GF-D8 (cell line): ENCODE measurements at places on chromosomes 11 and 22.

- DNase-seq = no peak
Observed at GRCh38 chr11:71330996-71331395, 78.6 kb upstream of the SHANK2 start.

GRCh38 chr11:45924036-45924915 lies 1.8 kb downstream of the LARGE2 start:
- no peak for DNase-seq

GRCh38 chr11:115653926-115654325 lies 149.7 kb upstream of the CADM1 start:
- no peak for DNase-seq

DNA sequence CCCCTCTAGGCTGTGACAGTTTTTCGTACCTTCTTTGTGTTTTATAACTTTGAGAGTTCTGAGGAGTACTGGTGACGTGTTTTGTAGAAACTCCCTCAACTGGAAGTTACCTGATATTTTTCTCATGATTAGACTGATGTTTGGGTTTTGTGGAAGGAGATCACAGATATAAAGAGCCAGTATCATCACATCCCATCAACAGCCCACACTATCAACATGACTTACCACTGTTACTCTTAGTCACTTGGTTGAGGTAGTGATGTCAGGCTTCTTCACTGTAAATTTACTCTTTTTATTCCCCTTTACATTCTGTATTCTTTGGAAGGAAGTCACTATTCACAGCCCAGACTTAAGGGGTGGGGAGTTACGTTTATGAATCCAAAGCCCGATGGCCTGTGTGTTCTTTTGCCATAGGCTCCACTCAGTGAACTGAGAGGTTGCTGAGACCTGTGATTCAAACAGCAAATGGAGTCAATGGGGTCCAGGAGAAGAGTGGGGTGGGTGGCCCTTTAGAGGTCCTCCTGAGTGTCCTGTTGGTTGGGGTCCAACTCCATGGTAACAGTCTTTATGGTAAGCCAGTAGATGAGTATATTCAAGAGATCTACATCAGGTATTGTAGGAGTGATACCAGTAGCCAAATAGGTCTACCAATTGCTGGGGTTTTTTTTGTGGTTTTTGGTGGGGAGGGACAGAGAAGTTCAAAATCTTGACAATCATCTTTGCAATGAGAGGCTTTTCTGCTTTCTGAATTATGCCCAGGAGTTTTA lies 15.2 kb upstream of the MS4A4E start:
- no peak for DNase-seq

DNA sequence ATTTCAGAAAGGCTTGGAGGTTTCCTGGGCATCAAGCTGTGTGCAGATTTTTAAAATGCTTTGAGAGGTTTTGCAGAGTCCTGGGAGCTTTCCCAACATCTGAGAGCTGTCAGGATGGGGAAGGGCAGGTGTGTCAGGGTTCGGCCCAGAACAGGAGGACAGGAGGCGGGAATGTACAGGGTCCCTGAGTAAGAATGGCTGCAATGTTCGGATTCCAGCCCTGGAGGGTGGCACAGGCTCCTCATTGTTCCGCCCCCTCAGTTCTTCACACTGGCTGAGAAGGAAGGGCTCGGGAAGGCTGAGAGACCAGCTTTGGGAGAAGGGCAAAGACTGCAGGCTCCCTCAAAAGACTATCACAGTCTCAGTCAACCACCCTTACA lies 5.1 kb upstream of the SEPTIN3 start:
- no peak for DNase-seq

GRCh38 chr22:26082866-26083265 lies 86.4 kb upstream of the SEZ6L start:
- no peak for DNase-seq

GRCh38 chr22:46769191-46769675 lies 6.8 kb downstream of the TBC1D22A start:
- no peak for DNase-seq

DNA sequence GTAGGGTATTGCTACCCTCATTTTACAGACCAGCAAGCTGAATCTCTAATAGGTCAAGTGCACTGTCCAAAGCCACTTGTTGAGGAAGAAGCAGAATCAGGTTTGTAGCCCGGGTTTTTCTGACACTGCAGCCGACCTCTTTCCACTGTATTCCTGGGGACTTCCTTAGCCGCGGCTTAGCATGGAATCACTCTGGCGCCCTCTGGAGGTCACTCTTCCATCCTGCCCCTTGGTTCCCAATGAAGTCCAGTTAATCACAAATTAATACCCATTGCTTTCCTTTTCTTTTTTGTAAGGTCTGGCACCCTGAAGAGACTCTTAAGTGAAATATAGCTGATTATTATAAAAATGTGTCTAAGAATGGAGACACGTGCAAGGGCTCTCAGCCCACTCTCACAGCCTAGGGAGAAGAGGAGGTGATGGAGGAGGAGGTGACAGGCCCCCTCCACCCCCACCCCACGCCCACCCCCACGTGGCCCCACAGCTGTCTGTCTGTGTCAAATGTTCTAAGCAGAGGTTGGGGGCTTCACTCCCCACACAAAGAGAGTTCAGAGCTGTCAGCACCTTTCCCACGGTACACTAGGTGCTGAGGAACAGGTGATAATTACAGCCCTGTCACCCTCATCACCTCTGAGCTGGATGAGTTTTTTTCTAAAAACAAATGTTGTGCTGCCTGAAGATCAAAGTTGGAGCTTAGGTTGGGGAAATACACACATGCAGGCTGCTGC lies 57.7 kb upstream of the DRD2 start:
- peak; percentile 47 for DNase-seq

DNA sequence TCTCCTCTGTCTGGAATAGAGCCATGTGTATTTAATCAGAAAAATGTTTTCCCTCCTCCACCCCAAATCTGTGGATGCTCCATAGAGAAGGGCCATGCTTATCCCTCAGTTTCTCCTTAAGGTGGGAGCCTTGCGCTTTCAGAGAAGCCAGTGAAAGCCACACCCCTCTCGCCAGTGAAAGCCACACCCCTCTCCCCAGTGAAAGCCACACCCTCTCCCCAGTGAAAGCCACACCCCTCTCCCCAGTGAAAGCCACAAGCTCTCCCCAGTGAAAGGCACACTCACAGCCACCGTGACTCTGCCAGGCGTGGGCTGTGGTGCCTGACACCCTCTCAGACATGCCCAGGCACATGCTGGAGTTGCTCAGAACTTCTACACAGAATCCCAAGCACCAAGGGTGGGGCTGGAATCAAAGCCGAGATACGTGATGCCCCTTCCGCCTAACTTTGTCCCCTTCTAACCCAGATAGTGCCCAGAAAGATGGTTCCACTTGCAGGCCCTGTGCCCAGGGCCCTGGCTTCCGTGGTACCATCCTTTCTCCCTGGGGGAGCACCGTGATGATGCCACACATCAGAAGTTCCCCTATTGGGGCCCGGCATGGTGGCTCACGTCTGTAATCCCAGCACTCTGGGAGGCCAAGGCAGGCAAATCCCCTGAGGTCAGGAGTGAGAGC lies 16.5 kb upstream of the PRR5 start:
- DNase-seq = no peak

GRCh38 chr11:47257517-47258316 lies at the start of gene NR1H3:
TSS of gene NR1H3 (plus strand) at chr11:47257996. CDS start at chr11:47259217, 1,221 bp downstream.
- DNase-seq = no peak

DNA sequence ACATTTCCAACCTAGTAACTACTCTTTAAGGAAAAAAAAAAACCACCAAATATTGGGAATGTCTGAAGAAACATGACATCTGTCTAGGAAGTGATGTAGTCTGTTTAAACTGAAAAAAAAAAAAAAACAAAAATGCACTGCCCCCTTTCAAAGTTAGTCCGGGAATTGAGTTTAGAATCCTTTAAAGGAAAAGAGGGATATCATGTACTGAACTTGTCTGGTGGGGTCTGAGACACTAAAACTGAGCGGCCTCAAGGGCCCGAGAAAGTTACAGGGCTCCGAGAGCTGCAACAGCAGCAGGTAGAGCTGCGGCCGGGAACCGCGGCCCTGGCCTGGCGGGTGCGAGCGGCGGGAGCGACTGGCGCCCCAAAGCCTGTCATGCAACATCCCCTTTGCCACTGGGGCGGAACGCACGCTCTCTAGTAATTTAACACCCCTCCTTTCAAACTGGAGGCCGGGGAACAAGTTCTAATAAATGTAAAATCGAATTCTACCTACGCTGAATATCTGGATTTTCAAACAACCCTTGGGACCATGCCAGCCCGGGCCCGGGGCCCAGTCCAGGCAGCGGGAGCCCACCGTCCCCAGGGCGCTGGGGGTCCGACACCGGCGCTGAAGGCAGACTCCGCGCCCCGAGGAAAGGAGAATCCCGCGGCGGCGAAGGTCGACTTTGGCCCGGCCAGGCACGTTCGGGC lies 736 bp downstream of the RDX start:
- DNase-seq = peak; percentile 86

DNA sequence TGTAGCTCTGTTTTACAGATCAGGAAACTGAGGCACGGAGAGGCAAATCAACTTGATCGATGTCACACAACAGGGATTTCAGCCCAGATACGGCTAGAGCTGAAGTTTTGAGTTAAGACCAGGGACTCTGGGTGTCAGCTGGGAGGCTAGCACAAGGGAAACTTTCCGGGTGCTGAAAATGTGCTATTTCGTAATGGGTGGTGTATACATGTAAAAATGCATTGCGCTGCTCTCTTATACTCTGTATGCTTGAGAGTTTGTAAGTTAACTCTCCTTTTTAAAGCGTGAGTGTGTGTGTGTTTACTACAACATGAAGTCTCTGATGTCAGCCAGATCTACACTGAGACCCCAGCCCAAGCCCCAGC lies 227.6 kb downstream of the MN1 start:
- DNase-seq = no peak

GRCh38 chr11:706439-706956 lies 467 bp downstream of the EPS8L2 start:
- no peak for DNase-seq

DNA sequence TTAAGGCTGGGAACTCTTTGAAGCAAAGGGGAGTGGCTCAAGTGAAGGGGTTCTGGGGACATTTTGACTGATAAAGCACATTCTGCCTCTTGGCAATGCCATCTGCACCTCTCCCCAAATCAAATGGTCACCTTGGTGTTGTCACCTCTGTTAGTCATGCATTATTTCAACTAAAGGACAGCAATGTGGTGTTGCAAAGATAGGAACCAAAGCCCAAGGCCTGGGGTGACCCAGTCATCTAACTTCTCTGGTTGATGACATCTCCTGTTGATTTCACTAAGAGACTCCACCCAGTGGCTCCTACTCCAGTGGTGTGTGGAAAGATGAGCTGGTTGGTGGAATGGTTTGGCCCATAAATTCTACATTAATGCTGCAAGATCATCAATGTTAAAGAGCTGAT lies 7.8 kb upstream of the MS4A1 start:
- DNase-seq = no peak

DNA sequence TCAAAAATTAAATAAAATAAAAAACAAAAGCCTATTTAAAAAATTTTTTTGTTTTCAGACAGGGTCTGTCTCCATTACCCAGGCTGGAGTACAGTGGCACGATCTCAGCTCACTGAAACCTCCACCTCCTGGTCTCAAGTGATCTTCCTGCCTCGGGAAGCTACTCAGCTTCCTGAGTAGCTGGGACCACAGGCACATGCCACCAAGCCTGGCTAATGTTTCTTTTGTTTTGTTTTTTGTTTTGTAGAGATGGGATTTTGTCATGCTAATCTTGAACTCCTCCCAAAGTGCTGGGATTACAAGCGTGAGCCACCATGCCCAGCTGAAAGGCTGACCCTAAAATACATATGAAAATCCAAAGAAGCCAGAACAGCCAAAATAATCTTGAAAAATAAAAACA lies 20.4 kb upstream of the L3MBTL2 start:
- DNase-seq = no peak

DNA sequence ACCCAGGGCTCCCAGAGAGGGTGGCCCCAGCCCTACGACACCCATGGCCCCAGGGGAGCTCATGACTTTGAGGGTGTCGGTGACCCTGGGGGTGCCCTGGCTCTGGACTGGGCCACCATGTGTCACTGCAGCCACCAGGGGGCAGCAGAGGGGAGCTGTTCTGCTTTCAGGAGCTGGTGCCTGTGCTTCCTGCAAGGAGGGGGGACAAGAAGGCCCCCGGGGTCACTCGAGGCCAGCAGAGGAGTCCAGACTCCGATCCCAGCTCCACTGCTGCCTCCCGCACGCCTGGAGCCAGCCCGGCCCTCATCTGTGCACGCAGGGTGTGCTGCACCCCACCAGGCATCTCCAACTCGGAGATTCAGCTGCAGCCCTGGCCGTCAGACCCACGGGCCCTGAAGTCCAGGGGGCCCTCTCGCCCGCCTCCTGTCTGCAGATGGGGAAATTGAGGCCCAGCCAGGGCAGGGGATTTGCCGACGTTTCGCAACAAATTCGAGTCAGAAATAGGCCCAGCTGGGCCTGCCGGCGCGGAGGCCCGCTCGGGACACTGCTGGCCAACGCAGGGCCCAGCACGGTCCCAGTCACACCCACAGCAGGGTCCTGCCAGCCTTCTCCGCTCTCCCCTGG lies 29.5 kb upstream of the WNT7B start:
- DNase-seq = peak; percentile 58

- no peak for DNase-seq
Observed at GRCh38 chr11:92556431-92556830, 331.8 kb downstream of the FAT3 start.

DNA sequence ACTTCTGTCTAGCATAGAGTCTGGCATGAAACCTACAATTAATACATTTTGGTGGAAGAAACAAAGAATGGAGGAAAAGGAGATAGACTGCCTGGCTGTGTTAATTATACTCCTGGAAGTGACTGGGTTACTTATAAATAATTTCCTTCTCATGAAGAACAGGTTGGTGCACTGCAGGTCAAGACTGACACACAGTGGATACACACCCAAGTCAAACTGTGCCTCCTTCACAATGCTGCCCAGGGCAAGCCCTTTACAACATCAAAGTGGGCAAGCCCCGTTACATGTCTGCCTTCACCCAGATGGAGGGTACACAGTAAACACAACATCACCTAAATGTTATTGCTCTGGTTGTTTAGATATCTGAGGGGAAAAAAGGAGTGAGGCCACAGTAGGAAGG lies 83.7 kb upstream of the KCNA4 start:
- no peak for DNase-seq

DNA sequence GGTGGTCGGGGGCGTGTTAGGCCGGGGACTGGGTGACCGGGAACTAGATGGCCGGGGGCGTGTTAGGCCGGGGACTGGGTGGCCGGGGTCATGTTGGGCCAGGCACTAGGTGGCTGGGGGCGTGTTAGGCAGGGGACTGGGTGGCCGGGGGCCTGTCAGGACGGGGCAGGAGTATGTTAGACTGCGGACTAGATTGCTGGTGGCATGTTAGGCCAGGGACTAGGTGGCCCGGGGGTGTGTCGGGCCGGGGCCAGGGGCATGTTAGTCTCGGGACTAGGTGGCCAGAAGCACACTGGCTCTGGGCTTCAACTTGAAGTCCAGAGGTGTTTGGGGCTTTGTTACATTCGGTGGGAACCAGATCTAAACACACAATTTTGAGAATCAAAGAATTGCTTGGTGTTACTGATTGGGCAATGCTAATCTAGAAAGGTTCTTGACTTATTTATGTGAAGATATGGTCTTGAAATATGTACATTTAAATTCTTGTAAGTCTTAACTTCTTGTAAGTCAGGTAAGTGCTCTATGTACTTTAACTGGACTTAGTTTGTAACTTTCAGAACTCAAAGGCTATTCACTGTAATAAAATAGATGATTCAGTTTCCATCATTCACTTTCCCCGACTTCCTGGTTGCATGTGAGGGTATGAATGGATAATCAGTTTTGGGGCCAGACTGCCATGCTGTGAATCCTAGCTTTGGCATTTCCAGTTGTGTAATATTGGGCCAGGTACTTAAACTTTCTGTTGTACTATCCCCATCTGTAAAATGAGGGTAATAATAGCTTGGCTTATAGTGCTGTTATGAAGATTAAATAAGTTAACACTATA lies 1.1 kb downstream of the EXT2 start:
- DNase-seq = no peak
